ENCODE measurements at places on chromosomes 12 and 14. TPM values are rescaled to one million over a fixed set of nuclear protein-coding genes. Genes with fewer than 3 reads are reported as not detected.

ACSS3 gene
- polyA plus RNA-seq: 22.5 TPM

MGST1 gene
- polyA plus RNA-seq: 29.4 TPM

SERPINA1 gene
- 103 TPM for polyA plus RNA-seq

CHMP4A gene
- 50.7 TPM for polyA plus RNA-seq

NR1H4 gene
- polyA plus RNA-seq: 18.6 TPM

ASCL1 gene
- polyA plus RNA-seq: 0.14 TPM

HCAR2 gene
- 0.86 TPM for polyA plus RNA-seq

AMN gene
- 59.4 TPM for polyA plus RNA-seq

CCDC197 gene
- not detected for polyA plus RNA-seq

HIP1R gene
- polyA plus RNA-seq: 75.0 TPM

- DNase-seq: peak; percentile 18
Measured at GRCh38 chr12:90858252-90858651, 96.7 kb downstream of the CCER1 start.

- no peak for DNase-seq
Measured at GRCh38 chr12:64081008-64081404, 141.1 kb downstream of the KICS2 start.

GRCh38 chr12:12562585-12563261 lies at the start of gene DUSP16:
TSS of gene DUSP16 (minus strand) at chr12:12562863. CDS start at chr12:12521098, 41,765 bp downstream.
- peak; percentile 91 for DNase-seq

DNA sequence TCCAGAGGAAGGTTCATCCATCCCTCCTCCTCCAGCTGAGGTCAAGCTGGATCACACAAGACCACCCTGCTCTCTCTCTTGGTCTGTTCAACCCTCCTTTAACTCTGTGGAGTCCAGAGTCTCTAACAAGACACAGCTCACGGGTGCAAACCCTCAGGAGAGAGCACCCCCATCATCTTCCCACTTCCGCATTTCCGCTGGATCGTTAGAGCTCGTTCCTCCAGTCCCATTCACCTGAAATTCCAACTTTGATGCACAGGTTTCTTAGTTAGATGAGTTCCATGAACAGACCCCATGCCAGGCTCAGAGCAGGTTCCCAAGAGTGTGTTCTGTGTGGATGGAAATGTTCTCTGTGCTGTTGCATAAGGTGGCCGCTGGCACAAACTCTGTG lies 44.5 kb upstream of the P2RX7 start:
- no peak for DNase-seq

- DNase-seq: no peak
Measured at GRCh38 chr14:61940666-61941420, 178.6 kb downstream of the SNAPC1 start.

DNA sequence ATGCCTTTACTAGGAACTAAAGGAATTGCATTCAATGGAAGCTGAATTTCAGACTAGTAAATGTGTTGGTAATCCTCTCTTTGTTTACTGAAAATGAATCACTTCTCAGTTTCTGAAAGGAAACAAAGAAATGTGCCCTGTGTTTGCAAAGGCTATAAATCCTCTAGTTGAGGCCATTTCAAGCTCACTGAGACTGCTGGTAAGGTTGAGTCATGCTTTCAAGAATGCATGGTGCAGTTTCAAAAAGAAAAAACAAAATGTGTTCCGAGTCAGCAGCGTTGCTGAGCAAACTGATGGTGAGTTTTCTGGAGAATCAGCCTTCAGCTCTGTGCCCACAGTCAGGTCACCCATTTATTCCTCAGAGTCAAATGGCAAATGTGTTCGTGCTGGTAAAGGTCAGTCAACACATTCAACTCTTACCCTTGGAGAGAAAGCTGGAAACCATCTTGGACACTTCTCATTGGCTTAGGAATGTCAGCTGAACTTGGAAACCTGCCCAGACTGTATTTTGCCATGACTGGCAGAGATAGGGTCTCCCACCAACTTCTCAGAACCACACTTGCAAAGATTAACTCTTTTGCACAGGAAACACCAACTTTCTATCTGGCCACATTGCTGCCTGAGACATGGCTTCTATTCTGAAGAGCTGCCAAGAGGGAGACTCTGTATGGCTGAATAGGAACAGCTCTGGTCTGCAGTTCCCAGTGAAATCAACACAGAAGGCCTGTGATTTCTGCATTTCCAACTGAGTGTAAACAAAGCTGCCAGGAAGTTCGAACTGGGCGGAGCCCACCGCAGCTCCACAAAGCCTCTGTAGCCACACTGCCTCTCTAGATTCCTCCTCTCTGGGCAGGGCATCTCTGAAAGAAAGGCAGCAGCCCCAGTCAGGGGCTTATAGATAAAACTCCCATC lies 484.4 kb downstream of the ATP23 start:
- DNase-seq: no peak

DNA sequence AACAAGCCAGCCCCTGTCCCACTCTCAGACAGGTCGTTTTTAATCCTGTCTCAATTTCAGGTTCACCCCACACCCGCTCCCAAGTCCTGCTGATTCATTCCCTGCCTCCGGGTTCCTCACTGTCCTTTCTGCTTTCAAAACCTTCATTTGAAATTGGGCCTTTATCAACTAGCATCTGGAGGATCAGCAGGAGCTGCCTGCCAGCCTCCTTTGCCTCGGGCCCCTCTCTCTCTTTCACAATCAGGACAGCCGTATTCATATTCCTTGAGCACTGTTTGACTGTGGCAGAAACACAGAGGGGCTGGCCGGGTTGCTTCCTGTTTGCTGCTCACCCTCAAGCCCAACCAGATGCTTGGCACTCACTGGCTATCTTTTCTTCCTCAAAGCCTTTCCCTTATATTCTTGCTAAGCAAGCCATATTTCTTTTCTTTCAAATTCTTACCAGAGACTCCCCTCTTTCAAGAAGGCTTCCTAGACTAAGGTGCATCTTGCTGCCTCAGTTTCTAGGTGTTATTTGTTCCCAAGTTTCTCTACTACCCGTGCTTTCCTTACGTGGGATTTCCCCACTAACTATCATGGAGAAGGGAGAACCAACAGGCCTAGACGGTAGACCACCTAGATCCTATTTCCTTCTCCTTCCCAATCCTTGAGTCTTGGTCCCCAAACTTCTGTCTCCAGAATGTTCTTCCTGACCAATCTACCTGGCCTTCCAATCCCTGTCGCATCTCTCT lies 3.0 kb downstream of the GALNT6 start:
- DNase-seq: no peak

GRCh38 chr12:116996621-116997020 lies 85.9 kb downstream of the FBXW8 start:
- DNase-seq: no peak

- no peak for DNase-seq
Measured at GRCh38 chr14:66641861-66642635, 134.1 kb downstream of the GPHN start.

DNA sequence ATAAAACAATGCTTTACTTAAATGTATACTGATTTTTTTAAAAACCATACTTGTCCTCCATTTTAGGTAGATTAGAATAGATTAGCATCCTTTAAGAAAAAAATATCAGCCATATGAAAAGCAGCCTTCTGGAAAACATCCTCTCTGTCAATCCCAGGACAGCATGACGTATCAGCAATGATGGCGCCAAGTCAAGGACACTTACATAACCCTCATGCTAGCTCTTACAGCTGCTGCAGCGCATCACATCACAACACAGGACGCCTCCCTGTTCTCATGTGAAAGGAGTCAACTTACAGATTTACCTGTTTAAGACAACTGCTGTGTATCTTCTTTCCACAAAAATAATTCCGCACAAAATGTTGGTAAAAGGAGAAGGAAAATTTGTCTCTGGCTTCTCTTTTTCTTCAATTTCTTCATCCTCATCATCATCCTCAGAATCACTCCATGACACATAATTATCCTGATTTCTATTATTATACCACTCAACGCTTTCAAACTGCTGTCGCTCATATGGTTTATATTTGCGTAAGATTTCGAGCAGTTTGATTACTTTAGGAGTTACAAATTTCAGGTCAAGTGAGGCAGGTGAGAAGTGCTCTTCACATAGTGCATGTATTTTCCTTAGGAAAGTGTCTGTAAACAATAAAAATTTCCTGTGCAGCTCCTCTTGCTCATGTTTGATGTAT lies 33.3 kb downstream of the DICER1 start:
- no peak for DNase-seq

GRCh38 chr12:71671816-71672215 lies 7.7 kb downstream of the THAP2 start:
- no peak for DNase-seq

DNA sequence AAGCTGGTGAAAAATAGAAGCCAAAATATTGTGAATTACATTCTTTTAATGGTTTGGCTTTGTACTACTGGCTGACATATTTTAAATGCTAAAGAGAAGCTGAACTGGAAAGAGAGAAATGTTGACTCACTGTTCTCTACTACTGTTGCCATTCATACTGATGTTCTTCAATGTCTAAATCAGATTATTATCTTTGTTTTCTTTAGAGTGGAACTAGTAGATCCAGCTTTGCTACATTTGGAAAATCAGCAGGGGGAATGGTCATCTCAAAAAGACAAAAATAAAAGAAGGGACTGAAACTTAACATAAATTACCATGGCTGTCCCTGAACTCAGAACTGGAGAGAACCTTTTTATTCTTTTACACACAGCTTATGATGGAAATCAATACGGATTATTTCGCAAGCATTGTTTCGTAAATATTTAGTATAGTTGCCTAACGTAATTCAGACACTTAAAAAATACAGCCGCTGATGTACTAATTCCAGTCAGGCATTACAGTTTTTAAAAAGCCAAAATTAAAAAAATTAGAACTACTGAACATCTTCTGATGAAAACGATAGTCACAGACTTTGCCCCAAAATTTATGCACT lies 76.3 kb upstream of the OTX2 start:
- DNase-seq: no peak

- DNase-seq: no peak
Measured at GRCh38 chr12:44465139-44465538, 411.0 kb downstream of the NELL2 start.

DNA sequence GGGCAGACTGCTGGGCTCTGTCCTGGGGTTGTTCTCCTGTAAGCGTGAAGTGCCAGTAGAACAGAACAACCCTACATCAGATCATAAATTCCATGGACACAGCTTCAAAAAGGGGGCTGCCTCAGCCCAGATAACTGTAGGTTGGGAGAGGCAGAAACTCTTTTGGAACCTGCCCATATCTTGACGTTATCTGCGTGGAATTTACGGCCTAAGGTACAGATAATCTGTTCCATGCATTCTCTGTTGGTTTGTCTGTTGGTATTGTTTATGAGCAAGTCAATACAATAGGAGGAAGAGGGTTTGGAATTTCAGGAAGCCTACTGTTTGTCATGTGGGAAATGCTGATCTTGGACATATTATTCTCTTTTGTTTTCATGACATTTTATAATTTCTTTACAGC lies 36.7 kb downstream of the SLC25A47 start:
- DNase-seq: no peak

GRCh38 chr14:39169541-39169900 lies 612 bp downstream of the TRAPPC6B start:
- no peak for DNase-seq

Data from right renal pelvis (tissue), 4 donors.